ENCODE measurements at places on chromosomes 2 and 18.

DNA sequence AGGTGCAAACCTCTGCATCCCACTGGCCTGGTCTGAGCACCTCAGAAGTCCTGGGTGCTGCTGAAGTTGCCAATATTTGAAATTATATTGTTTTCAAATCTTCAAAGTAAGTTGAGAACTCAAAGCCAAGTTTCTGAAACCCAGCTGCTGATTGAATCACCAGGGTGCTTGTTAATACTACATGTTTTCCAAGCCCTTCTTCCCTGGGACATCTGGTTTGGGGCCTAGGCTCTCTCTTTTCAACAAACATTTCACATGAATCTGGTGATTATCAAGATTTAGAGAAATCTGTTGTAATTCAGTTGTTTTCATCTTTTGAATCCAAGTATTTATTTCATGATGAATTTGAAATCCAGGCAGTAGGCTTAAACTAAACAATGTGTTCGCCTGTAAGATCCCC is 24.4 kb downstream of the MLPH start:
- no peak for DNase-seq

DNA sequence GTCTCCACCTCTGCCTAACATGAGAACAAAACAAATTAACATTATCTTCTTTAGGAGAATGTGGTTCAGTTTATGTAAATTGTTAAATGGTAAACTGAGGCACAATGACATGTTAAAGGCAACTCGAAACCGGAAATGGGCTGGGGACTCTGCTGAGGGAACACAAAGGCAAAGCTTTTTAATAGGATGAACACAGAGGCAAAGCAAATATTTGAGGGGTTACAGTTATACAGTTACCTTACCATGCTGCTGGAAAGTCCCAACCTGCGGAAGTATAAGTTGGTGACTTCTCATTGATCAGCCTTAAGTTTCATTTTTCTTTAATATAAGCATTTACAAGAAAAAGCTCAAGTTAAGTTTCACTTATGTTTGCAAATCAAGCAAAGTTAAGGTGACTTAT is 195.0 kb downstream of the DLGAP1 start:
- DNase-seq, result no peak

DNA sequence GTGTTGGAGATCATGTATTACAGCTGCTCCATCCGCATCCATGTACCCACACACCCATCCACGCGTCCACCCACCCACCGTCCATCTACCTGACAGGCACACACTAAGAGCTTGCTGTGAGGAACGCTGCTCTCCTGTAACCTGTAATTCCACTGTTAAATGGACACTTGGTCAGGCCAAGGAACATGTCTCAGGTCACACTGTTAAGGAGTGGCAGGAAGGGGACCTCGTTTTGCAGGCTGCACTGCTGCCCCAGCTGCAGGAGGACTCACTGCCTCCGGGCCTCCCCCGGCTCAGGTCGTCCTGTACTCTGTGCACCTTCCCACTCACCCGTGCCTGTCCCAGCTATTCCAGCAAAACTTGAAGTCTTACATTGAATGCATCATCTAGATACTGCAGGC is 170.5 kb downstream of the EIPR1 start:
- no peak for DNase-seq

- no peak for DNase-seq
Observed at GRCh38 chr18:74996055-74996454, 212.9 kb downstream of the PTGR3 start.

GRCh38 chr2:126781806-126782205 is 116.9 kb upstream of the TEX51 start:
- DNase-seq, result no peak

GRCh38 chr2:86825036-86825692 is 34.5 kb upstream of the CD8A start:
- DNase-seq, result no peak

GRCh38 chr2:69375494-69376353 is 11.3 kb downstream of the GFPT1 start:
- no peak for DNase-seq

DNA sequence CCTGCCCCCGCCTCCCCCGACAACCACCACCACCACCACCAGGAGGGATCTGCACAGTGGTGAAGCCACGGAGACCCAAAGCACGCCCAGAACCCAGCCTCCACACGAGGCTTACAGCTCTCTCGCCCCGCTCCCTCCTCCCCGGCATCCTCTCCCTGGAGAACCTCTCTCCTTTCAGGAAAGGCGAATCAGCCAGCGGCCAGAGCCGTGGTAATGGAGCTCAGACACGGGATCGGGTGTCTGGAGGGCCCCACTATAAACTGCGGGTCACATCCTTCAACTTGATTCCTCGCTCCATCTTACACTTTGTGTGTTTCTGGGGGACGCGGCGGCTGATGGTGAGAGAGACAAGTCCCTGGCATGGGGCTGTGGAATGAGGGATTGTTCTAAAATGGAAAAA is 271.5 kb upstream of the SIX2 start:
- no peak for DNase-seq

DNA sequence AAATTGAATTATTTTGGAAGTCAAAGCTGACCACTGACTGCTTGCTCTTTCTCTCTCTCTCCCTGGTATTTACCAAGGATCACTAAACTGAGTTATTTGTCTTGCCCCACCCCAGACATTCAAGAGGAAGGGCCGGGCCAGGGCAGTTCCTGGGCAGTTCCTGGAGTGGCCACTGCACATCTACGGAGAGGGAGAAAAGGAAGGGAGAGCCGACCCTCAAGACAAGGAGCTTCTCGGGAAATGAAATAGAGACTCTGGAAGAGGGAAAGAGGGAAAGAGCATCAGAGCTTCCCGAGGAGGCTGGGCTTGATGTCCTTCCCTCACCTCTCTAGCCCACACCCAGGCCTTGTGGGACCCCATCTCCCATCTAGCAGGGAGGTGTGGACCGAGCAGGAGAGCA is 83.1 kb downstream of the SEPTIN10 start:
- DNase-seq, result no peak

GRCh38 chr2:48043131-48043700 is 136.9 kb upstream of the FBXO11 start:
- DNase-seq, result no peak

GRCh38 chr18:63342206-63342605 is 22.6 kb upstream of the BCL2 start:
- peak; percentile 52 for DNase-seq

DNA sequence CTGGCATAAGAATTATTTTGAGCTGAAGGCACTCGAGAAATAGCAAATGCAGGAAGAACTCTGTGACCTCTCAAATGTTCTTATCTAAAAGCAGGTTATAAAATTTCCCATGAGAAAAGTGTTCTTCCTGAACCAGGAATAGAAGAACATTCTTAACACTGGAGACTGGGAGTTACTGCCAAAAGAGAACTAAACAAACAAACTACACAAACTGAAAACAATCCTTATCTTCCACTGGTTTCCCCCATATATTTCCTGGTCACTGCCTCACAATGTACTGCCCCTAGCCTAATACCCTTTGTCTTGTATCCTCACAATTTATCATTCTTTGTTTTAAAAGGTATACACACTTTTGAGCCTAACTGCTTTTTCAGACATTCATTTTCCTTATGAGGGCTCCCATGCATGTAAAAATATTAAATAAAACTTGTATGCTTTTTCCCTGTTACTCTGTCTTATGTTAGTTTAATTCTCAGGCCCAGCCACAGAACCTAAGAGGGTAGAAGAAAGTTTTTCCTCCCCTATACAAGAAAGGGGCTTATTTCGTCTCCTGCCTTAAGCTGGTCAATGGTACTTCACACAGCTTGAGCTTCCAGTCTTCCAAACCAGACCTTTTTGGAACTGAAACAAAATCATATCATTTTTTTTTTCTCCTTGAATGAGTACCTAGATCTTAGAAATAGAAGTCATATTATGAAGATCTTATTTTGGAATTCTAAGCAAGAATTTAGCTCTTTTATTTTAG is 110.6 kb downstream of the MSTN start:
- DNase-seq, result no peak

DNA sequence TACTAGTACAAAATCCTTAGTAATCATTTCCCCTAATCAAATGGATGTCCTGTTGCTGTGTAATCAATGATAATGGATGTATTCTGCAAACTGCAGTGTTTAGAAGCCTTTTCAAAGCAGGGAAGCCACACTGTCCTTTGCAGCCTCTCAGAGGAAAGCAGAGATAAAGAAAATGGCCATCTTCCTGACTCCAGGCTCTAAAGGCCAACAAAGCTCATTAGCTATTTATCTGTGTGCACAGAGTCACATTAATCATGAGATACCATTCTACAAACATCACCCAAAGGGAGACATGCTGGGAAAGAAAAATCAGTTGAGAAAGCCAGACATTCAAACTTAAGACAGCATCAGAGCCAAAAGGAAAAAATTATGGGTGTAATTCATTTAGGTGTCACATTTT is 165.0 kb downstream of the RAD51AP2 start:
- DNase-seq, result no peak

Data from activated naive CD4-positive, alpha-beta T cell treated with anti-CD3 and anti-CD28 coated beads, Interleukin-2, amount 10 ng/mL, durations not matched to agents 7 days and 5 days (primary cell).